Fibroblast of villous mesenchyme (primary cell): ENCODE measurements at places on chromosomes 6 and 20. TPM values are rescaled to one million over a fixed set of nuclear protein-coding genes. Genes with fewer than 3 reads are reported as not detected.
A peak's percentile ranks its signal among the peaks of the same experiment; 100 is the strongest.

SRSF12 gene
- under 0.01 and 0.86 TPM in 2 replicates for total RNA-seq

RARS2 gene
- 42.5 and 51.8 TPM in 2 replicates for total RNA-seq

MAS1 gene
- total RNA-seq = not detected in 2 replicates

ATXN1 gene
- 42.5 and 45.3 TPM in 2 replicates for total RNA-seq

DNA sequence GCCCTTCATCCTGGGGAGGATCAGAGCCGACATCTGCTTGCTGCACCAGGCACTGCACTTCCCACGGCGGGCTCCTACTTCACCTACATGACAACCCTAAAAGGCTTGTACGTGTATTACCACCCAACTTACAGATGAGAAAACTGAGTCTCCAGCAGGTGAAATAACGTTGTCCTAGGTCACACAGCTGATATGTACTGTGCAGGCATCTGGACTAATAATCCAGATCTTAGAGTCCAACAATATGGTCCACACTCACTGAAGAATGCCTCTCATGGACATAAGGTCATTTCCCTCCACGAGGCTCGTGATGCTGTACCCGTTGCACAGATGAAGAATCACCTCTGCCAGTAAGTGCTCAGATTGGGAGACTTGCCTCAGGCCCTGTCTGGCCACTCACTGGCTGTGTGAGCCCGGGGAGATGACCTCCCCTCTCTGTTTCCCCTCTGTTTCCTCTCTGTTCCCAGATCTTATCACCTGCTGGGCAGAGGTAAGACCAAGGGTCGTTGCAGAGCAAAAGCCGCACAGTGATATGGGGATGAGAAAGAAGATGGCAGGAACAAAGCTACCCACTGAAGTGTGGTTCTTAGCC, 32.1 kb downstream of the TGM2 start:
- DNase-seq = peak; percentile 25

DNA sequence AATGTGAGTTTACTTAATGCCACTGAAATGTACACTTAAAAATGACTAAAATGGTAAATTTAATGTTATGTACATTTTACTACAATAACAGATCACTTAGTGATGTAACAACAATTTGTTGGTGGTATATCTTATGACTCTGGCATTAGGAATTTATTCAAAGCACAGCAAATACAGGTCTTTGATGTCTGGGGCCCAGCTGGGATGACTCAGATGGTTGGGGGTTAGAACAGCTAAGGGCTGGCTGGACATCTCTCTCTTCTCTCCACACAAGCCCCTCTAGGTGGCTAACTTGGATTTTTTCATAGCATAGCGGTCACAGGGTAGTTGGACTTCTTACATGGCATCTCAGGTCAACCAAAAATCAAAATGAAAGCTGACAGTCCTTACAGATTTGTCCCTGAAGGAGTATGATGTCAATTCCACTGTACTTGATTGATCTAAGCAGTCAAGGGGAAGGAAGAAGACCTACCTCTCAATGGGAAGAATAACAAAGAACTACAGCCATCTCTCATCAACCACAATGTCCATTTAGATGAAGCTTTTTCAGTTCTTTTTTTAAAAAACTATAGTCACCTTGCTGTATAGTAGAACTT, 37.5 kb upstream of the LCA5 start:
- peak; percentile 55 for DNase-seq

DNA sequence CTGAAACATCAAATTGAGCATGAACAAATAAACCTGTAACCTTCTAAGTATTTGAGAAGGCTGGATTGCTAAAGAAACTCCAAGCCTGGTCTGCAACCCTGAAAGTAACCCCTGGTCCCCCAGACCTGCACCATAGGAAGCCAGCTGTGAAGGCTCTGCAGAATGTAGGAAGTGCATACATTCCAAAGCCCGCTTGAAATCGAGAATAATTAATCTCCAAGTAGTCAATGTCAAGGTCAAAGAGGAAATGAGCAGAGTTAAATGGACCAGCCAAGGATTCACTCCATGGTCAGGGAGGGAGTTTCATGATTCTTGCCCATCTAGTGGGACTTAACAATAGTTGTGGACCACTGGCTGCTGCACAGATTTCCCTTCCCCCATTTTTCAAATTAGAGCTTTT, 107.6 kb upstream of the RNF24 start:
- no peak for DNase-seq

DNA sequence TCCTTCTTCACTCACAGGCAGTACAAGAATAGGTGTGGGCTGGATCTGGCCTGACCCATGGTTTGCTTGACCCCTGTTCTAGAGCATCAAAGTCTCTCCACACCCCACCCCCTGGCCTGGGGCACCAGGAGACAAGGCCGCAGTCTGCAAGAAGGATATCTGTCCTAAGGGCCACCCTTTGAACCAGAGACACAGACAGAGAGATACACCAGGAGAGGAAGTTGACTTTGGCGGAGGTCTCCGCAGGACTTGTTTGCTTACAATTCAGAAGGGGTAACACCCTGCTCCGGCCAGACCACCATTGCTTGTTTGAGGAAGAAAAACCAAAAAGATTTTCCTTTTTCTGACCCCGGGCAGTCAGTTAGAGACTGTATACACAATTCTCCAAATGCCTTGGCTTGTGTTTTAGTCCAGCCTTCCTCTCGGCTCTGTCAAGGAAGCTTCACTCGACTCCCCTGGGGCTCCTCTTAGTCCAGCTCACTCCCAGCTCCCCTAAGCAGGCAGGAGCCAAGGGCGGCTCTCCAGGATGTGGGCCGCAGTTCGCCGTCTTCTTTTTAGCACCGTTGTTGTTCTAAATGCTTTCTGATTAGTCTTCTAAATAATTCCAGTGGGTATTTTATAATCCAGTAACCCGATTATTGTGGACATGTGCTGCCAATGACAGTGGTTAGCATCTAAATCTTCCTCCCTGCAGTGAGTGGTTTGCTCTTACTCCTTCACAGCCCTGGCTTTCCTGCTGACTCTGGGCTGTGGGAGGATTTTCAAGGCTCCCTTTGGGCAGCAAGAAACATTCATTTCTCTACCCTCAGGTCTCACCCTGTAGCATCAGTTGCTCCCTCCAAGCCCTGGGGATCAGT, 58.6 kb upstream of the MRPS10 start:
- peak; percentile 38 for DNase-seq

GRCh38 chr6:183668-184067, 108.6 kb upstream of the DUSP22 start:
- DNase-seq = no peak

DNA sequence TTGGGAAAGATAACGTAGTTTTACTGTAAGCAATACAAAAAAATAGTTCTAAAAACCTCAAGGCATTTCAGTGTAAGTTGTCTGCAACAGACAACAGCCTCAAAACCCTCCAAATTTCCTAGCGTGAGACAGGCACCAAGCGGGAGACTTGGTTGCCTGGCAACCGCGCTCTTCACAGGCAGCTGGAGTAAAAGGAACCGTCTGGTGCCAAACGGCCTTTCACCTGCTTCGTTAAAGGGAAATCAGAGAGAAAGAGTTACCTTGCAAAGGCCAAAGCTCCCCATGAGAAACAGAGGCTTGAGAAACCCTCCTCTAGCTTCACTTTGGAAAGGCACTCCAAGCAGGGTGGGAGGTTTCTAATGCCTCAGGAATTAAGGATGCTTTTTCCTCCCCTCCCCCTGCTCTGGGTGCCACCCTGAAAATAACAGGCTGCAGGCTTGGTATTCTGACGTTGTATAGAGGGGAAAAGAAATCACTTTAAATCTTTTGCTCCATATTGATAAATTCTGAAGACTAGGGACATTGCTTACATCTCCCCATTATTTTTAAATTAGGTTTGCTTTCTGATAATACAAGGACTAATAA, 129.7 kb upstream of the UFL1 start:
- DNase-seq = no peak

- DNase-seq = no peak
These were observed 48.7 kb upstream of the IL20RA start for GRCh38 chr6:137093183-137094069.

GRCh38 chr6:155313602-155314091, 637 bp downstream of the TFB1M start:
- peak; percentile 33 for DNase-seq

DNA sequence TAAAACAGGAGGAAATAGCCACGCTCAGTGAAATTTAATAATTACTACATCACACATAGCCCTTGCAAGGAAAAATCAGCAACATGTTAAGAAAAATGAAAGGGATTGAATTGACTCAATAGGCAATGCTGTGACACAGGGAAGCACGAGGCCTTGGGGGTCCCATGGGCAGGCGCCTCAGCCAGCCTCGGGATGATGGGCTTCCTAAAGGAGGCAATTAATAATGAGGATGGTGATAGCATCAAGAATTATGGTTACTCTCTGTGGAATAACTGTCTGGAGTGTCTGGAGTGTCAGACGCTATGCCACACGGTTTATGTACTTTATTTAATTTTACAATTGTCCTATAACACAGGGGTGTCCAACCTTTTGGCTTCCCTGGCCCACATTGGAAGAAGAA, 130.2 kb downstream of the TBC1D7 start:
- DNase-seq = no peak

DNA sequence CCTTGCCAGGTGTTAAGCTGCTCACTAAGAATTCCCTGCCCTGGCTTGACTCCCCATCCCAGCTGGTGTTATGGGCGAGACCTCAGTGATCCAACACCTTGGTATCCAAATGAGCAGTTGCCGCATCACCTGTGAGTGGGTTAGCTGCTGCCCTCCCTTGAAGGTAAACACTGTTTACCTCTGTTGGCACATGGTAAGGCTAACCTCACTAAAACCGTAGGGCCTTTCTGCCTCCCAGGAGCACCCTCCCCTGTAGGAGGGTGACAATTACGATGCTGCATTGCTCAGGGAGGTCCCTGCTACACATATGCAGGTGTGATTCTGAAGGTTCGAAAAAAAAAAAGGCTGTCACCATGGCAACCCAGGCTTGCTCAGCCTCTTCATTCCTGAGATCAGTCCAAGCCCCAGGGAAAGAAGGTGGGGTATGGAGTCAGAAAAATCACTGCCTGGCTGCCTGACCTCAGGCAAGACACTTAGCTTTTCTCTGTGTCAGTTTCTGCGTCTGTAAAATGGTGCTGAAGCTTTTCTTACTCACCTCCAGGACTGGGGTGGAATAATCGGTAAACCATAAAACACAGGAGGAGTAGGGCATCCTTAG, 19.5 kb downstream of the PNPLA1 start:
- DNase-seq = no peak

- DNase-seq = no peak
These were observed 5.9 kb upstream of the IRF4 start for GRCh38 chr6:385614-386013.

- no peak for DNase-seq
These were observed 22.1 kb downstream of the L3MBTL1 start for GRCh38 chr20:43529457-43530153.

DNA sequence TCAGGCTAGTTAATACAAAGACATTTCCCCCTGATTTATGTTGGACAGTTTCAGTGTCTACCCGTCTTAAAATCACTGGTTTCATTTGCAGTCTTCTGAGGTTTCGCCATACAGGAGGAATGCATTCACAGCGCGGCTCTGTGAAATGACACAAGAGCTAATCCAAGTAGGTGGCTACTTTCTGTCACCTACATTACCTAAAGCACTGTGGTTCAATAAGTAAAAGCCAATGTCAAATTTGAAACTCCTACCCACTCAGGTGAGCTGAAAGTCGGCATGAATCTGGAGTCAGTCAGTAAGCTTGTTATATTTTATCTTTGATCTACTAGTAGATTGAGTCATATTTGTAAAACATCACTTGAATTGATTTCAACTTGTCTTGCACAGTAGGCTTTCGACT, 370.8 kb downstream of the LAMA2 start:
- no peak for DNase-seq

DNA sequence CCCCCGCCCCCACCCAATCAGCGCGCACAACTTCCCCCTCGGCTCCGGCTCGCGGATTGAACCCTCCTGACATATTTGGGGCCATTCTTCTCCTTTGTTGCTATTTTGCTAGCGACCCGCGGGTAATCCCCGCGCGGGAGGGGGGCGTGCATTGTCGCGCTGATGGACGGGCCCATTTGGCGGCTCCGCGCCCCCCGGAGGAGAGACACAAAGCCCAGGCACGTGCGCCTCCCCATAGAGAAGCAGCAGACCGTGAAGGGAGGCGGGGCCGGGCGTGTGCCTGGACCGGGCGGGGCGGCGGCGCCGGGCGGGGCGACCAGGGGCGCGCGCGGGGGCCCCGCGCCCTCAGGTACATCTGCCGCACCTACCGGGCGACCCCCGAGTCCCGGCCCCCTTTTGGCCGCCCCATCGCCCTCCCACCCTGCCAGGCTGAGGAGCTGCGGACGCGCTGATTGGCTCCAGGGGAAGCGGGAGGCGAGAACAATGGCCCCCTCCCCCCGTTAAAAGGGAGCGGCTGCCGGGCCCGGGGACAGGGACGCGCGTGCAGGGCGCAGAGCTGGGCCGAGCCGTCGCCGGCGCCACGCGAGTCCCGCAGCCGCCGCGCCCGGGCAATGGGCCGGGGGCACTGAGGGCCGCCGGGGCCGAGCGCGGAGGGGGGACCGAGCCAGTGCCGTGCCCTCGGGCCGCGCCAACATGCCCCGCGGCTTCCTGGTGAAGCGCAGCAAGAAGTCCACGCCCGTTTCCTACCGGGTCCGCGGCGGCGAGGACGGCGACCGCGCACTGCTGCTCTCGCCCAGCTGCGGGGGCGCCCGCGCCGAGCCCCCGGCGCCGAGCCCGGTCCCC, at the start of gene INSM1:
Gene INSM1 (plus strand): TSS at position 530 of the 843 bp plus-strand sequence. CDS start 164 bp downstream, at position 694.
- no peak for DNase-seq

DNA sequence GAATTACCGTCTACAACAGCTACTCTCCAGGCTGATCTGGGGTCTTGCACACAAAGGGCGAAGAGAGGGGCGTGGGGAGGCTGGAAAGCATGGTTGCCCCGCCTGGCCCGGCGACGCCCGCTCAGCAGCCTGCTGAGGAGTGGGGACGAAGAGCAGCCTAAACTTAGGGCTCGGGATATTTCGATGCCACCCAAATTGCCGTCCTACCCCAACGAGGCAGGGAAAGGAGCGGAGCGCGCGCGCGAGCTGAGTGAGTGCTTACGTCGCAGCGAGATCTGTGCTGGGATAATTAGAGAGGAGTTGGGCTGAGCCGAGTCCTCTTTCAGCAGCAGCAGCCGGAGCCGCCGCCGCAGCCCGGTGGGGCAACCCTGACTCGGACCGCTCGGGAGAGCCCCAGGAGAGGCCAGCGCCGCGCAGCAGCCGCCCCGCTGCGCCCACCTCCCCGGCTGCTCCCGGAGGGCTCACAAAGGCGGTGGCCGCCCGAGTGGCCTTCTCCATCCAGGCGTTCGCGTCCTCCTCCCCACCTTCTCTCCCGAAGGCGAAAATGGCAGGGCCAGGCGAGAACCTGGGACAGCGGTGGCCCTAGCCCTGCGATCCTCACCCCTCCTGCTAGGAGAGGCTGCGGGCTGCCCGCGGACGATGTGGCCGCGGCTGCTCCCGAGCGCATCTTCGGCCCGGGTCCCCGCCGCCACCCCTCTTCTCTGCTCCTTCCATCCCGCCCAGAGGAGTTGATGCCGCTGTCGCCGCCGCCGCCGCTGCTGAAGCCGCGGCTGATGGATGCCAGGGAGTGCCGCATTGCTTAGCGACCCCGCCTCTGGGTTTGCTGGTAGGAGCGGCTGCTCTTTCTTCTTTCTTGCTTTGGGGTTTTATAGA, at the start of gene CLVS2:
Gene CLVS2 (plus strand): TSS at position 315 of the 873 bp plus-strand sequence. CDS start 1,543 bp downstream, outside the sequence.
- peak; percentile 0 for DNase-seq

DNA sequence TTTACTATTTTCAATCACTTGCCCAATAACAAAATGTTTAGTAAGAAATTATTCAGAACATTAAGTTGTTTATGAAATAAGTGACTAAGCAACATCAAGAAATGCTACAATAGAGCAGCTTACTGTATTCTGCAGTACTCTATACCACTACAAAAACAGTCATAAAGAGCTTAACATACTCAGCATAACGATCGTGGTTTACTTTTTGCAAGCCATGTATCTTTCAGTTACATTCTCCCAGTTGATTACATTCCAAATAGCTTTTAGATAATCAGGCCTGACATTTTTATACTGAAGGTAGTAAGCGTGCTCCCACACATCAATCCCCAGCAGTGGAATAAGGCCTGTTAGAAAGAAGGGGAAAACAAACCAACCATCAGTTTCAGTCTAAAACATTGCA, 10.7 kb downstream of the SOD2 start:
- peak; percentile 70 for DNase-seq
